ENCODE measurements at places on chromosomes 7 and 10.

GRCh38 chr7:81776161-81776560 lies 6.3 kb upstream of the HGF start:
- DNase-seq: no peak

DNA sequence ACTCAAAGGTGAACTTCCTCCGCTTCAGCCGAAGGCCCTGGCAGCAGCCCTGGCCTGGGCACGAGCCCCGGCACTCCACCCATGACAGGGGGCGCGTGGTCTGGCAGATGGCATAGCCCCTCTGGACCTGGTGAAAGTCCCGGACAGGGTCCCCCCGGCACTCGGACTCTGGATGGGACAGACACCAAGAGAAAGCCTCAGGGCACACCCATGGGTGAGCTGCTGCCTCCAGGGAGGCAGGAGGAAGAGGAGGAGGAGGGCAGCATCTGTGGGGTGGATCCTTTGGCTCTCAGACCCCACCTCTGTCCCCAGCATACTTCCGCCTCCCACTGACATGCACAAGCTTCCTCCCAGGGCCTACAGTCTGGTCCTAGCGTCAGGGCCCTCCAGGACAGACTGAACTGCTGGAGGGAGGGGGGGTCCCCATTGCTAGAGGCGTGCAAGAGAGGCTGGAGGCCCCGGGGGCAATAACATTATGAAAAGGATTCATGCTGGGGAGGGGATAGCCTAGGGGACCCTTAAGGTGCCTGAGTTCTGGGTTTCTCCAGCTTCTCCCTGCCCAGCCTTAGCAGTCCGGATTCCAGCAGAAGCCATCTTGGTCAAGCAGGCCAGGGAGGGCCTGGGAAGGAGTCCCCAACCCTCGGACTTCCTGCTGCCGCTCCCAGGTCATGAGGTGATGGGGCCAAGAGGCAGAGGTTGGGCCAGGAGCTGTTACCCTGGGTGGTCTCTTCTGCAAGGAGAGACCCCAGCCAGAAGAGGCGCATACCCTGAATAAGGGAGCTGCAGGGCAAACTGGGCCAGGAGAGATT lies 169.3 kb downstream of the LCOR start:
- DNase-seq: no peak

GRCh38 chr7:100720279-100720670 lies at the start of gene EPO:
EPO (plus strand) TSS chr7:100720468; CDS start chr7:100720981, 513 bp downstream.
- DNase-seq: no peak

DNA sequence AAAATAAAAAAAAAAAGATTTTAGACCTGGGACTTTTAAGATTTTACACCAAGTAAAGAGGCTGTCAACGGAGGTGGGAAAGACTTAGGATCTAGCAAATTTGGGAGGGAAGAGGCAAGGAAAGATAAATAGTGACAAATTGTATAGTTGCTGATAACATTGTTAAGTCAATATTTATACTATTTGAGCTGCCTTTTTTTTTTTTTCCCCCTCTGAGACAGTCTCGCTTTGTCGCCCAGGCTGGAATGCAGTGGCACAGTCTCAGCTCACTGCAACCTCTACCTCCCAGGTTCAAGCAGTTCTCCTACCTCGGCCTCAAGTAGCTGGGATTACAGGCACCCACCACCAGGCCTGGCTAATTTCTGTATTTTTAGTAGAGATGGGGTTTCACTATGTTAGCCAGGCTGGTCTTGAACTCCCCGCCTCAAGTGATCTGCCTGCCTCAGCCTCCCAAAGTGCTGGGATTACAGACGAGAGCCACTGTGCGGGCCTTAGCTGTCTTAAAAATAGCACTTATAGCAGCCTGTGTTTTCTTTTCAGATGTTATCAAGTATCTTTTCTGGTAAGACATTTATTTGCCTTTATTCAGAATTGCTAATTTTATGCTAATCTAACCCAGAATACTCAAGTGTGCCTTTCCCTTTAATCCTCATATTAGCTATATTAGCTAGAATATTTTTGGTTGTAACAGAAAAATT lies 94.5 kb downstream of the MMRN2 start:
- no peak for DNase-seq

DNA sequence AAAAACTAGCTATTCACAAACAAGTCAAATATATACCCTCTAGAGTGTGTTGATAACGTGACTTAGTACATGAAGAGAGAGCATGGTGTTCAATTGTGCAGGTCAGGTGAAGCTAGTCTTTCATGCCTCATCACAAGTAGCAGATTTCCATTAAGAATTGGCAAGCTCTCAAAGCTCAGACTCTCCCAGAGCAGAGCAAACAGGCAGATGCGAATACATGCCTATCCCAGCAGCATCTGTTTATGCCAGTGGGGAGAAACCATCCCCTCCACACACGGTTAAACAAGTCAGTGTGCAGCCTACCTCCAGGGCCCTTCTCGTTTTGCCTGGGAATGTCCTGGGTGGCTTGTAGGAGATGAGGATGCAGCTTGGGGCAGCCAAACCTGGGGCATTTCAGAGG lies 532.5 kb upstream of the C7orf33 start:
- DNase-seq: no peak

- no peak for DNase-seq
These were observed 174.9 kb downstream of the LRMDA start for GRCh38 chr10:75606203-75606779.

- no peak for DNase-seq
These were observed 35.0 kb downstream of the ADCY1 start for GRCh38 chr7:45609180-45609579.

GRCh38 chr7:7408001-7408770 lies 127.5 kb downstream of the COL28A1 start:
- no peak for DNase-seq

DNA sequence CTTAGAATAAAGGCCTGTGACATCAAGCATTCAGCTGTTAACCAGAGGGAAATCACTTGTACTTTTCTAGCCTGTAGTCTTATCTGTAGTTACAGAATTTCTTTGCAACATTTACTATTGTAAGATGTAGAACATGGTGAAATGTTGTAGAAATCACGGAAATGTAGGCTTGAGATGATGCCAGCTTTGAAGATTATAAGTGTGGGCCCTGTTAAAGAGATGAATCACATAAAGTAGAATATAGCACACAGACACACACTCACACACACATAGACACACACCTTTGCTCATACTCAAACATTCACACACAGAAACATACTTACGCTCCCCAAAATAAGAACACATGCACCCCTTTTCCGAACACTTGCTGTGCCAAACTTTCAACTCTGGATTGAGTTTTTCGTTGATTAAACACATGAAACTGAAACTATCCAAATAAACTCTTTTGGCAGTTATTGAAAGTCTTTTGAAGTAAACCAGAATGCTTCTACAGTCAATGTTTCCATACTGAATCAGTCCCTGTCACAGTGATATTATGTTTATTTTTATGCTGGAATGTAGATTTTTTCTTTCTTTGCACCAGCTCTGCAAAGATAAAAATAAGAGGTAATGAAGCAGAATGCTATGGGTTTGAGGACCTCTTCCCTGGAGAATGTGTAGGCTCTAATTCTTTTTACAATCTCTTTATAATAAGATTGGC lies 230.3 kb upstream of the MEOX2 start:
- no peak for DNase-seq

DNA sequence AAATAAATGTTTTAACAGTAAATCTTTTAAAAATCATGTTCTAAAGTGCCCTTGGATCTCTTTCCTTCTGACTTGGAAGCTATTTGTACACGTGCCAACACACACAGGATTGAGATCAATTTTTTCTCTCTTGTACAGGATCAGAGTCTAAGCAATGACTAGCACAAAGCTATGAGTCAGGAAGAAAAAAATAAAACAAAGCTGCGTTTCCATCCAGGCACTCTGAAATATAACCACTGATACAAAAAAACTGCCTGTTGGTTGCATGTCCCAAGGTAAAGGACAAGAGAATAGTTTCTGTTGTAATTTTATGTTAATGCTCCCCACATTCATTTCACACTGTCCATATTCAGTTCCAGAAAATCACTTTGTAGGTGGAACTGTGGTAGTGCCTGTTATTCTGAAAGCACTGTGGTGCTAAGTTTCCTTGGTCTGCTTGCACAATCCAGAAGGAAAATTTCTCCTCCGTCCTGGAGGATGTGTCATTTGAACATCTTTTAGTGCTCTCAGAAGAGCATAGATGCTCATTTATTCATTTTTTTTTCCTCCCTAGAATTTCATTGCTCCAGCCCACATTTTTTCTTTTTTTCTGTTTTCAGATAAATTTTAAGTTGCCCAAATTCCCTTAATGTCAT lies 113.4 kb downstream of the PLXDC2 start:
- no peak for DNase-seq

DNA sequence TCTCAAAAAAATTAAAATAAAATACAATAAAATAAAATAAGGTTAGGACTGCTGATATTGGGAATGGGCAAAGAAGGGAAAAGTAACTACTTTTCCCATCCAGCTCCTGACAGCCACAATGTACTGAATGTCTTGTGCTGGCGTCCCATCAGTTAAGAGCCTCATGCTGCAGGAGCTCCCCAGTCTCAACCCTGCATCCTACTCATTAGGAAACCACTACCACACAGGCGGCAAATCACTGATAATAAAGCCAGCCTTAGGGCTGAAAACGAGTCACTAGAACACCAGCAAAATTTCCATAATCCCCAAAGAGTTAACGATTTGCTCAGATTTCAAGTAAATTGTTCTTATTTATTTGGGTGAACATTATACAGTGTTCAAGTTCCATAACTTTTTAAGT lies 4.3 kb downstream of the YWHAG start:
- no peak for DNase-seq

GRCh38 chr7:155833651-155834050 lies 21.4 kb upstream of the SHH start:
- no peak for DNase-seq

- no peak for DNase-seq
These were observed 4.2 kb downstream of the SLC29A4 start for GRCh38 chr7:5286933-5287332.

GRCh38 chr7:120684463-120684862 lies 173.5 kb downstream of the TSPAN12 start:
- DNase-seq: no peak

DNA sequence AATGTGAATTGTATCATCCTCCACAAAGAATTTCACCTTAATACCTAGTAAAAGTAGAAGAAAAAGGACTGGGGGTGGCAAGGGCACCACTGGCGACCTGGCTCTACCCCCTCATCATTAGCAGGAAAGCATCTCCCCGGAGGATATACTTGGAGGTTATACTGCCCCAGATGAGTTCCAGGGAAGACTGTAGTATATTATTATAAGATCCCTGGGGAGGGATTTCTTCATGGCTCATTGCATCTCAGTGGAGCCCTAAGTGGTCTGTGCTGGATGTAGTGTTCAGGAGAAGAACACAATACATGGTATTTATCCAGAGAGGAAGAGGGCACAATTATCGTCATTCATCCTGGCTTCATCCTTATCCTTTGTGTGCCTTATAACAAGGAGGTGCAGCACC lies 14.2 kb upstream of the DYNC1I1 start:
- DNase-seq: no peak

- DNase-seq: no peak
These were observed 242.0 kb downstream of the ARHGAP12 start for GRCh38 chr10:31686599-31686998.

DNA sequence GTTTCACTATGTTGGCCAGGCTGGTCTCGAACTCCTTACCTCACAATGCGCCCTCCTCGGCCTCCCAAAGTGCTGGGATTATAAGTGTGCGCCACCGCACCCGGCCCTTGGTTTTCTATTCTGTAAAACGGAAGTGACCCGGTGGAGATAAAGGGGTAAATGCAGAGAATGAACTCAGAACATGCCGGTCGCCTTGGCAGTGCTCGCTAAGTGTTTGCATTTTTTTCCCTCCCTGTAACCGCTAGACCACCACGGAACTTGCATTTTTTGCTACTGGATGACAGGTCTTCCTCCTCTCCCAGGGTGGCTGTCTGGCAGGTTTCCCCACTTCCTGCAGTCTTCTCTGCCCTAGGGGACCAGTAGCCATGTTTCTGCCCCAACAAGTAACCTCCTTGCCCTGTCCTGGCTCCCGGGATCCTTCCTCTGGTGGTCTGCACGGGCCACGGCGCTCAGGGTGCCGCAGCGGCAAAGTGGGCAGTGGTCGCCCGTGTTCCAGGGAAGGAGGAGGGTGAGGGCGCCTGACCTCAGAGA lies 18.8 kb upstream of the GNA12 start:
- no peak for DNase-seq

DNA sequence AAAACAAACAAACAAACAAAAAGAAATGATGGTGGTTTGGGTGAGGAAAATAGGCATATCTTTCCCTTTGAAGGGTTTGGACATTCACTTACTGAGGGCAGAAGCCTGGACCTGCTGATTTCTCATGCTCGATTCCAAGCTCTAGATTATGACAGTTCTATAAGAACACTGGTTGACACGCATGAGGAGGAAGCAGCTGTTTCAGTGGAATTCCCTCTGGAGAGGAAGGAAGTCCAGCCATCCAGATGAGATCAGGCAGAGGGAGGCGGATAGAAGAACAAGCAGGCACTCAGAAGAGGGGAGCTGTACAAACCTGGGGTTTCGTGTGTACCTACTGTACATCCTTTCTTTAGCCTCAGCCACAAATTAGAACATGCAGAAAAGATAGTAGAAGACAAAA lies 691.9 kb downstream of the INHBA start:
- no peak for DNase-seq

GRCh38 chr10:96025566-96025965 lies 17.8 kb upstream of the CCNJ start:
- no peak for DNase-seq

GRCh38 chr10:117419921-117420320 lies 44.7 kb upstream of the PDZD8 start:
- DNase-seq: no peak

DNA sequence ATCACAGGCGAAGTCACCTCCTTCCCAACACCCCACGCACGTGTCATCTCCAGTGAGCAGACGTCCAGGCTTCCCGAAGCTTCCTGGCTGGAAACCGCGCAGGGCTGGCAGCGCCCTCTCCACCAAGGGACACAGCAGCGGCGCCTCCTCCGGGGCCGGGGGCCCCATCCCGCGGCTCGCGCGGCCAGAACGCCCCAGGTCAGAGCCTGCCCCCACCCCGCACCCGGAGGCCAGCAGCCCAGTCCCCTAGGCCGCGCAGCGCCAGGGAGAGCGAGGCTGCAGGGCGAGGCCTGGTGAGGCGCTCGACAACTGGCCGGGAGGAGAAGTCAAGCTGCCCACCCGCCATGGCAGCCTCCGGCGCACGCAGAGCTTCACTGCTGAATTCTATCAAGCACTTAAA lies 247.0 kb downstream of the SEMA3D start:
- no peak for DNase-seq

DNA sequence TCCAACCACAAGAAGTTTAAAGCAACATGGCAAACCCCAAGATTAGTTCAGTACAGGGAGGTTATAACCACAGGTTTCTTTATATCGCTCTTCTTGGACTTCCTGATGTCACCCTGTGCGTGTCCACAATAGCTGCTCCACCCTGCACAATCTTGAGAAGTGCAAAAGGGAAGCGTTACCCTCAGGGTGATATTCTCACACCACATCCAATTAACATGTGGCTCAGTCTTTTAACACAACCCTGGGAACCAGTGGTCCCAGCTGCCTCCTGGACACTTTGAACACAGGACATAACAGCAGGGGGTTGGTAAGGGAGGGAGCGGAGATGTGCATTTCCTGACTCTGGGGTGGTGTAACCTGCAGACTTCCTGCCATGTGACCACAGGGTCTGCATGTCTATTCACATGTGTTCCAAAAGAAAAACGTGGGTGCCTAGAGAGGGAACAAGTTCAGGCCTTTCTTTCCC lies 64.6 kb downstream of the GSAP start:
- DNase-seq: no peak

- no peak for DNase-seq
These were observed 864.8 kb upstream of the AUTS2 start for GRCh38 chr7:68733219-68734153.
